ENCODE measurements at places on chromosomes 7 and 10.

- DNase-seq, result no peak
Measured at GRCh38 chr7:145350334-145350733, 514.5 kb upstream of the TPK1 start.

GRCh38 chr10:29784175-29784773 is 149.5 kb upstream of the SVIL start:
- DNase-seq, result peak; percentile 88

GRCh38 chr7:87144173-87144657 is 8.0 kb upstream of the DMTF1 start:
- no peak for DNase-seq

DNA sequence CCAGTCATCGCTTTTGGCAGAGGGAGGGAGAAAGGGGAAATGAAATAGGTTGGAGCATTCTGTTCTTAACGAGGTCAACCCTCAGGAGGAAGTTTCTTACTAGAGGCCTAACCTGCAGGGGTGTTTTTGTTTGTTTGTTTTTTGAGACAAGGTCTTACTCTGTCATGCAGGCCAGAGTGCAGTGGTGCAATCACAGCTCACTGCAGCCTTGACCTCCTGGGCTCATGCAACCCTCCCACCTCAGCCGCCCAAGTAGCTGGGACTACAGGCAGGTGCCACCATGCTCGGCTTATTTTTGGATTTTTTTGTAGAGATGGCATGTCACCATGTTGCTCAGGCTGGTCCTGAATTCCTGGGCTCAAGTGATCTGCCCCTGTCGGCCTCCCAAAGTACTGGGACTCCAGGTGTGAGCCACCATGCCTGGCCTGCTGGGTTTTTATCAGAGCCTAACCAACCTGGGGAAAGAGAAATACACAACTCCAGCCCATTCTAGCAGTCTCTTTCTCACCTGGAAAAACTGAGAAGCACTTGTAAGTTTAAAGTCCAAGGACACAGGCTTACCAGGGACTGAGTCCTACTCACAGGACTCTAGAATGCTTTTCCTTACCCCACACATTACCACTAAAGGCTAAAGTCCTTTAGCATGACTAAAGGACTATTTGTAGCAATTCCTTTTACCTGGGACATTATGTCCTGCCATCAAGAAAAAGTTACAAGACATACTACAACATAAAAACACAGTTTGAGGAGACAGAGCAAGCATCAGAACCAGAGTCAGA is 101.0 kb upstream of the EGFR start:
- DNase-seq, result no peak

DNA sequence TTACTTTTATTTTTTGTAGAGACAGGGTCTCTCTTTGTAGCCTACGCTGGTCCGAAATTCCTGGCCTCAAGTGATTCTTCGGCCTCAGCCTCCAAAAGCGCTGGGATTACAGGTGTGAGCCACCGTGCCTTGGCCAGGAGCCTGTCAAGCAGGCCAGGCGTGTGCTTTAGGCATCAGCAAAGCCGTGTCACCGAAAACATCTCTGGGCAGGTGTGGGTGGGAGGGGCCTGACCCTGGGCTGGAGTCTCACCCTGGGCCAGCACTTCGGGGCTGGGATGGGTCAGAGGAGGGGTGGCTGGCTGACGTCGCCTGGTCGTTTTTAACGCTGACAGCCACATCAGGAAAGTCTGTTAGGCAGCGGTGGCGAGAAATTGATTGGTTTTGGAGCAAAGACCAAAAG is 80.9 kb downstream of the UNCX start:
- no peak for DNase-seq

DNA sequence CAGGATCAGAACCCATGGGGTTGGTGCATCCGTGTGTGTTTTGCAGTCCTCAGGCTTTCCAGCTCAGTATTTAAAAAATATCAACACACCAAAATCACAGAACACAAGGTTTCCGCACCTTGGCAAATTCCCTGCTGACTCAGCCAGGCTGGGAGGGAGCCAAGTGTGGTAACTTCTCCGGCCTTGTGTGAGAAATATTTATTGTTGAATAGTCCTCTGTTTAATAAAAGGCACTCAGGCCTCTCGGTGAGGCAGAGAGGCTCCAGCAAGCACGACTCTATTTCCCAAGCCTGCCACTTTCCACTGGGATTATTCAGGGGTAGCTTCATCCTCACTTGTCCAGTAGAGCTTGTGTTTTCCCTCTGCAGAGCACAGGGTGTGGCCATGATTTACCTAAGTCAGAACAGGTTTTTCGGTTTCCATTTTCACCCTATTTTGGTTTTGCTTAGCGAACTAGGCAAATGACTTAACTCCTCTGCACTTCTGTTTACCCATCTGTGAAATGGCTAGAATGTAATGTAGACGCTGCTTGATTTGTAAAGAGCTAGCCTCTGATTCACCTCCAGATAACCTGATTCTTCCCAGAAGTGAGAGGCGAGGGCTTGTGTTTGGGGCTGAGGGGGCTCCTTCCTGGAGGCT is 13.0 kb upstream of the CHST15 start:
- peak; percentile 24 for DNase-seq

- DNase-seq, result no peak
Measured at GRCh38 chr7:157139111-157139809, 534 bp downstream of the UBE3C start.

GRCh38 chr10:114544045-114544659 is 113.9 kb downstream of the ABLIM1 start:
- no peak for DNase-seq

DNA sequence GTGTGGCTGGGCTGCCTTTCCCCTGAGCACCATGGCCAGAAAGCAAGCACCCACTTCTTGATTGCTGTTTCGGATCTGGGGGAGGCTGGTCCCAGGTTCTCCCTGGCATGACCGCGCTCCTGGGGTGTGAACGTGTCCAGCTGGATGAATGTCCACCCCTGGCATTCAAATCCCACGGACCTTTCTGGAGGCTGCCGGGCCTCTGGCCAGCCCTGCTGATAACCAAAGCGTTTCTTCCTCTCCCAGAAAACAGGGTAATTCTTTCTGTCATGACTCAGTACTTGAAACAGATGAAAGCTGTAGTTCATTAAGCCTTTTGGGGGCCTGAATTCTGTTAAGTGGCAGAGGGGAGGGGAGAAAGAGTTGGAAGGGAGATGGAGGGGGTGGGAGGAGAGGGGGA is 73.1 kb upstream of the SAMD8 start:
- no peak for DNase-seq

- DNase-seq, result no peak
Measured at GRCh38 chr7:42232275-42232674, 4.7 kb downstream of the GLI3 start.

GRCh38 chr7:50953820-50954219 is 171.1 kb upstream of the GRB10 start:
- no peak for DNase-seq

GRCh38 chr10:114504769-114505579 is 100.7 kb upstream of the AFAP1L2 start:
- peak; percentile 26 for DNase-seq

All from fibroblast of skin of left quadriceps (primary cell).